NAMALWA (cell line): ENCODE measurements at places on chromosomes 11 and 22.

- no peak for DNase-seq
These were observed 96.1 kb downstream of the MAML2 start for GRCh38 chr11:96246718-96247552.

DNA sequence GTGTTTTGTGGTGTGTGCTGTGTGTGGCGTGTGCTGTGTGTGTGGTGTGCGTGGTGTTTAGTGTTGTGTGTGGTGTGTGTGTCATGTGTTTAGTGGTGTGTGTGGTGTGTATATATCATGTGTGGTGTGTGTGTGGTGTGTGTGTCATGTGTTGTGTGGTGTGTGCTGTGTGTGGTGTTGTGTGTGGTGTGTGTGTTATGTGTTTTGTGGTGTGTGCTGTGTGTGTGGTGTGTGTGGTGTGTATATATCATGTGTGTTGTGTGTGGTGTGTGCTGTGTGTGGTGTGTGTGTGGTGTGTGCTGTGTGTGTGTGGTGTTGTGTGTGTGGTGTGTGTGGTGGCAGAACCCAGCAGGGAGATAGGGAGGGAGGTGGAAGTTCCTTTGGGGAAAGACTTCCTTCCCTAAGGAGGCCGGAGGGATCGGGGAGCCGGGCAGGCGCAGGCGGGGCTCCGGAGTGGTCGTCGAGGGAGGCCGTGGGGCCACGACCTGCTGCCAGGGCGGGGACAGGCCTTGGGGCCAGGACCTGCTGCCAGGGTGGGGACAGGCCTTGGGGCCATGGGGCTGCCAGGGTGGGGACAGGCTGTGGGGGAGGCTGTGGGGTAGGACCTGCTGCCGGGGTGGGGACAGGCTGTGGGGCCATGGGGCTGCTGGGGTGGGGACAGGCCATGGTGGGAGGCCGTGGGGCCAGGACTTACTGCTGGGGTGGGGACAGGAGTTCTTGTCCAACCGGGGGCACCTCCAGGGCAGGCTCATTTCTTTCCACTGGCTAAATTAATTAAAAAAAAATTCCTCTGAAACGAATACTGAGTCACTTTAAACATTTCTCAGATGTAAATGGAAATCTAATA is 15.2 kb downstream of the PIM3 start:
- DNase-seq, result no peak

- DNase-seq, result no peak
These were observed 31.0 kb downstream of the TMPRSS5 start for GRCh38 chr11:113675003-113675561.

- no peak for DNase-seq
These were observed 622.8 kb downstream of the NTM start for GRCh38 chr11:131993246-131993645.

- DNase-seq, result no peak
These were observed 362.7 kb upstream of the CCDC90B start for GRCh38 chr11:83648610-83649527.

DNA sequence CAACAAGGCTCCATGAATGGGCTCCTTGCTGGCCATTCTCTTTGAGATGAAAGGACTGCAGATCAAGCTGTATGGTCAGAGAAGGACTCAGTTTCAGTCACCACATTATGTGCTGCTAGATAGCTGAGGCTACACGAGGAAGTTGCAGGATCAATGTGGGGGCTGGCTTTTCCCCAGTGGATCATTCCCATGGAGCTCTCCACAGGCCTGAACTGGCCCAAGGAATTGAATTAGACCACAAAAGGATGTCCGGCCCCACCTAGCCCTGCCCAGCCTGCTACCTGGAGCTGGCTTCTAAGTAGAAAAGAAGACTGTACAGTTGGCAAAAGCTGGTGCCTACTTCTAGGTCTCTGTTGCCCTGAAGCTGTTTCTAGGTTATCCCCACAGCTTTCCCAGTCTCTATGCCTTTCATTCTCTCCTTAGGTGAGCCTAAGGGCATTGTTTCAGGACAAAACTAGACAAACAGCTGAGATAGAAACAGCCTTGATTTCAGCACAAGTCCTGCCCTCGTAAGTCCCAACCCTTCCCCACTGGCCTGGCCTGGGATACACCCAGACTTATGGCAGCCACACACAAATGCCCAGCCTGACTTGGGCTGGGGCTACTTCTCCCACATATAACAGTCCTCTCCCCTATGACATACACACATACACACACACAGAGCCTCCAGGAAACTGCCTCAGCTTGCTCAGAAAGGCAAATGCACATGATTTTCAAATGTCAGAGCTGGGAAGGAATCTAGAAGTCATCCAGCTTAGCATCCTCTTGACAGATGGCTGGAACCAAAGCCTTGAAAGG is 129.1 kb upstream of the NCAM1 start:
- DNase-seq, result no peak

- DNase-seq, result no peak
These were observed 322.0 kb downstream of the CTTN start for GRCh38 chr11:70720281-70720680.

DNA sequence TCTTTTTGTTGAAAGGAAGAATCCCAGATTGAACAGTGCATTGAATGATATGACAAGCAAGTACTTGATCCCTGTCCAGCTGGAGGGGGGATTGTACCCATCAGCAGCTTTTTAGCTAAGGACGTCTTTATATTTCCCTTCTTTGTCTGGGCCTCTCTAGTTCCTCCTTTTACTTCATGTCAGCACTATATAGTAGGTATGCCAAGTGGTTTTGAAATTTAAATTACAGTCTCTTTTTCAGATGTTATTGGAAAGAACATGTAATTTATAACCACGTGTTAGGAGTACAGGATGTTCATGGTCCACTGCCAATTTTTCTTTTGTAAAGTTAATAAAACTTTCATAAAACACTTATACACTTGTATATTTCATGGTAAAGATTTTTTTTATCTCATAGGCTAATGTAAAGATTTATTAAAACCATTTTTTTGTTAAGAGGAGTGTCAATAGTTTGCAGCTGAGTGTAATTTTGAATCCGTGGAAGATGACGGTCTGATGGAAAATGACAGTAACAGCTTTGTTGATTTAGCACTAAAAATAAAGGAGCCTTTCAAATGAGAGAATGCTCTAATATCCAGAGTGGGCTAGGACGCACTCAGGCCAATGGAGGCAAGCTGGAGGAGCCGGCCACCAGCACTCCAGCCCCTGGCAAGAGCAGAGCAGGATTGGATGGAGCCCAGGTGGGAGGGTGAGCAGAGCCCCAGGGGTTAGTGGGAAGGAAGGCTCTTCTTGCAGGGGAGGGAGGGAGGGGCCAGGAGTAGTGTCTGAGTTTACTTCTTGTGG is 488.3 kb downstream of the INSC start:
- DNase-seq, result no peak

- DNase-seq, result no peak
These were observed 270.7 kb upstream of the SYN3 start for GRCh38 chr22:33328789-33329296.

DNA sequence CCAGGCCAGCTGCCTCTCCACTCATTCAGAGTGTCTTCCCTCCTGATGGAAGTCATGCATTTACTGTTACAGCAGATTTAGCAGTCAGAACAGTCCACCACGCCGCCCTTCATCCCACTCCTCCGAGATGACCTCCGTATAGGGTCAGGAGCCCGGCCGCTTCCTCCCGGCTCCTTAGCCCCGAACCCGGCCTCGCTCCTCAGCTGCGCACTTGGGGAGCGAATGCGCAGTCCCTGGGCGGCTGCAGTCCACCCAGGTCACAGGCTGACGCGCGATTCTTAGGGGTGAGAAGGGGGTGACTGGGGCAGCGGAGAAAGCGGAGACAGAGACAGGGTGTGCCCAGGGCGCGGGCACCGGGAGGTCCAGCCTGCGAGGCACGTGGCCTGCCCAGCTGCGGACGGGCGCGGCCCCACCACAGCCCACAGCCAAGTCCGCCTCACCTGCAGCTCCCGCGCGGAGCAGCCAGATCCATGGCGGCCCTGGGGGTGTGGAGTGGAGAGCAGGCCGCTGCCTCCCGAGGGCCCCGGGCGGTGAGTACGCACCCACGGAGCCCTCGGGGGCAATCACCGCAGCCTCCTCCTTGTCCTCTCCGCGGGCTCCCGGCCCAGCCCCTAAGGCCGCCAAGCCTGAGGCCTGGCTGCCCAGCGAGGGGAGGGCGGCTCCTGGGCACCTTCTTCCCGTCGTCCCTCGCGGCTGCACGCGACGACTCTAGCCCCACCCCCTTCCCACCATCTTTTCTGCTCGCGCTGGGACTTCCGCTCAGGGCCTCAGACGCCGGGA is 286.6 kb downstream of the BRD1 start:
- no peak for DNase-seq

DNA sequence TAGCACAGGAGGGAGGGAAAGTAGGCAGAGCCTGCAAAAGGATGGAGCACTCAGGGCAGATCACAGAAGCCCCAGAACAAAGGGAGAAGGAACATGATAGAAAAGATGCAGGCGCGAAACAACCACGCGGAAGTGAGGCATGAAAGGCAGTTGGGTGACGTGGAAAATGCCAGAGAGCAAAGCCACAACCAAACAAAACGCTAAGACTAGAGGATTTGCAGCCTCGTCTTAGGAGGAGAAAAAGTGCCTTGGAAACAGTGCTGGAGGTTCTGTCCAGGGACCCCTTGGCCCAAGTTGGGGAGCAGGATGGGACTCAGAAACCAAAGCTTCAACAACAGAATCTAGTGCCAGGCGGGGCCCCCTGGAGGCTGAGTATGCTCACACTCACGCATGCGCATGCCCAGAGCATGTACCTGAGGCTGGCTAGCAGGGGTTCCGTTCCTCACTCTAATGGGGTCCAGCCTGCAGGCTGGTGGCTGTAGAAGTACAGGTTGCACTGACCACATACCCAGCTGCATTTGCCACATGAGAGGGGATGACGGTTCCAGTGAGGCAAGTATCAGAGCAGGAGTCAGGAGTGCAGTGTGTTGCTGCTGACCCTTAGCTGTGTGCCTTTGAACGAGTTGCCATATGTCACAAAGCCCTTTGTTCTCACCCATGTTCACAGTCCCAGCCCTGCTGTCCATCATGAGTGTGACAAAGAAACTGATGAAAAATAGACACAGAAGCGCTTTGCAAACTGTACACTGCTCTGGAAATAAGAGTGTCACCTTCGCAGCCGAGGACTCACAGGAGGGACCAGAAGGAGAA is 568.6 kb upstream of the CADM1 start:
- DNase-seq, result peak; percentile 19

DNA sequence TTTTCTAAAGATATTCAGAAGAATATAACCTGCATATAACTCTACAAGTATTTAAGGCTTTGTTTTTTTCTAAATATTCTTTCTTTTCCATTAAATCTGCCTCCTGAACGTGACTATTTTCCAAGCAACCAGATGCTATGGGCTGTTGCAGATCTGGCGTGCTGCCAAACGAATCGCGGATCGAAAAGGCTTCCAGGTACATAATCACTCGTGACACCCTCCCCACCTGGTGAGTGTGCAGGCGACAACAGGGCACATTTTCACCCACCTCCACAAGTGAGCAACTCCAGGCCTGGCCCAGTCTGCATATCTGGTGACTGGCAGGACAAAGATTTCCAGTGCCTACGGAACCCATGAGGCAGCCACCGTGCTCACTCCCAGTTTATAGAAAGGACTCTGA is 660.1 kb downstream of the OPCML start:
- DNase-seq, result no peak

GRCh38 chr22:22884010-22884887 is 3.4 kb upstream of the IGLL5 start:
- peak; percentile 89 for DNase-seq

GRCh38 chr22:20764471-20764720 is 9.5 kb upstream of the SERPIND1 start:
- DNase-seq, result no peak

DNA sequence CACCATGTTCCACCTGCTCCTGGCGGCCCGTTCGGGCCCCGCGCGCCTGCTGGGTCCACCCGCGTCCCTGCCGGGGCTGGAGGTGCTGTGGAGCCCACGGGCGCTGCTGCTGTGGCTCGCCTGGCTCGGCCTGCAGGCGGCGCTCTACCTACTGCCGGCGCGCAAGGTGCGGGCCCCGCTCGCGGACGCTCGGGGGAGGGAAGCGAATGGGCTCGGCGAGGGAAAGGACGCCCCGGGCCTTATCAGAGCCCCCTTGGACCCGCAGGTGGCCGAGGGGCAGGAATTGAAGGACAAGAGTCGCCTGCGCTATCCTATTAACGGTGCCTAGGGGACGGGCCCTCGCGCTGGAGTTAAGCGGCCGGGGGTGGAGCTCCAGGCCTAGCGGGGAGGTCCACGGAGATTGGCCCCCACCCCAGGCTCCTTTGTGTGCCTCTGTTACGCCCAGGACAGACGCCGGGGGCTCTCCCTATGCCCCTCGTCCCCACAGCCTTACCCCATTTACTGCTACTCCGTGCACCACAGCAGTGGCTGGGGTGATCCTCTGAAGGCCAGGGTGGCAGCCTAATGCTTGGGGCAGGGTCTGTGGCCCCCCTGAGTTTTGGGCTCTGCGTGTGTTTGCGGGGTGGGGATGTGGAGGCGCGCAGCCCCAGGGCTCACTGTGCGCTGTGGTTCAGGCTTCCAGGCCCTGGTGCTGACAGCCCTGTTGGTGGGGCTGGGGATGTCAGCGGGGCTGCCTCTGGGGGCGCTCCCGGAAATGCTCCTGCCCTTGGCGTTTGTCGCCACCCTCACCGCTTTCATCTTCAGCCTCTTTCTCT is 1.1 kb downstream of the TM7SF2 start:
- peak; percentile 76 for DNase-seq
